ENCODE measurements at places on chromosomes 5 and 9. TPM values are rescaled to one million over a fixed set of nuclear protein-coding genes. Genes with fewer than 3 reads are reported as not detected.

ANKRD18A gene
- 12.2 TPM for total RNA-seq

- no peak for DNase-seq
Measured at GRCh38 chr5:178371362-178372111, 138.9 kb upstream of the PHYKPL start.

- no peak for DNase-seq
Measured at GRCh38 chr5:62650197-62650596, 71.6 kb downstream of the LRRC70 start.

UBE2QL1 gene
- total RNA-seq, result 2.7 TPM

GRCh38 chr5:170603578-170604565 is 100.1 kb downstream of the KCNIP1 start:
- peak; percentile 57 for DNase-seq

CD14 gene
- total RNA-seq, result 18.5 TPM

GRCh38 chr5:172370648-172371545 is 83.4 kb downstream of the SH3PXD2B start:
- DNase-seq, result no peak

DNA sequence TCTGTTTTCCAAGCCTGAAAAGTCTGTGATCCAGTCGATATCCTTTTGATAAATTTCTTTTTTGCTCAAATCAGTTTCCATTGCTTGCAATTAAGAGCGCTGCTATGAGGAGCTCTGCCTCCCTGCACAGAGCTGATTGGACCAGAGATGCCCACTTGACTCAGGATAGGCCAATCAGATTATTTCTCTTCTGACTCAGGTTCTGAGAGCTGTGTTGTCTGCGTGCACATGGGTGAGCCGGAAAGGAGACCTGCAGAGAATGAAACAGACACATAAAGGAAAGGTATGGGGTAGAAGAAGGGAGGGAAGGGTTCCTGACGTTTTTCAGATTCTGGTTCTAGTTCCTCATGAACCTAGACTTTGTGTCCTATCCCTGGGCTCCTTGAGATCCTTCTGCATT is 15.8 kb upstream of the FABP6 start:
- peak; percentile 16 for DNase-seq

DNA sequence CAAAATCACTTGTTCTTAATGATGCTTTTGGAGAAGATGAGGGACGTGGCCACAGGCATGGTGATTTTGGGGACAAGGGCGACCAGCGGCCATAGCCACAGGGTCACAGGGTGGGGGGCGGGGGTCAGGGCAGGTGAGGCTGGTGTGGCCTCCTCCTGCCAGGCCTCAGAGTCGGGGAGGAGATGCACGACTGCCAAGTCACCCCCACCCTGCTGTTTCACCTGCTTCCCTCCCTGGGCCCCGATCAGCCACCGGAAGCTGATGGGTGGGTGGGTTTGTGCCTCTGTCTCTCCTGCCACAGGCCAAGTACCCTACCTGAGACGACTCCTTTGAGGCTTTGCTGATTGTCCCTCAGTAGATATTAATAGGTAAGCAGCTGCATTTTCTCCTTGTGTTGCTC is 199.3 kb downstream of the PAX5 start:
- no peak for DNase-seq

LECT2 gene
- total RNA-seq, result not detected

CD72 gene
- total RNA-seq, result 1.8 TPM

GPRIN1 gene
- 0.27 TPM for total RNA-seq

ITGA1 gene
- 85.9 TPM for total RNA-seq

ZNF608 gene
- total RNA-seq, result 60.2 TPM

TRIM7 gene
- total RNA-seq, result 12.3 TPM

- DNase-seq, result no peak
Measured at GRCh38 chr5:143376911-143377813, 26.3 kb downstream of the NR3C1 start.

GRCh38 chr5:118249386-118249785 is 739.0 kb downstream of the DTWD2 start:
- no peak for DNase-seq

DNA sequence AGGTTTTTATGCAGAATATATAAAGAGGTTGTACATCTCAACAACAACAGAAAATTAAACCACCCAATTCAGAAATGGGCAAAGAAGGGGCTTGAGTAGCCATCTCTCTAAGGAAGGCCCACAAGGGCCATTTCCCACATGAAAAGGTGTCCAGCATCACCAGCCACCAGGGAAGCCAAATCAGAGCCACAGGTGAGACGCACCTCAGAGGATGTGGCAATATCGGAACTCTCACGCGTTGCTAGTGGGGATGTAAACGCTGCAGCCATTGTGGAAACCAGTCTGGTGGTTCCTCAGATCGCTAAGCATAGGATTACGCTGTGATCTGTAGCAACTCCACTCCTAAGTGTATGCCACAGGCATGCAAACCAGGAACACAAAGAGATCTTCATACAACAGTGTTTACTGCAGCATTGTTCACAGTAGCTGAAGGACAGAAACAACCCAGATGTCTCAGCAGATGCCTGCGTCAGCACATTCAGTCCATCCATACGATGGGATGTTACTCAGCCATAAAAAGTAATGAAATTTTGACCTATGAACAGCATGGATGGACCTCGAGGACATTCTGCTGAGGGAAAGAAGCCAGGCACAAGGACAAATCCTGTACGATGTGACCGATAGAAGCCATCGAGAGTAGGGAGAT is 84.3 kb upstream of the CACNA1B start:
- DNase-seq, result no peak

DNA sequence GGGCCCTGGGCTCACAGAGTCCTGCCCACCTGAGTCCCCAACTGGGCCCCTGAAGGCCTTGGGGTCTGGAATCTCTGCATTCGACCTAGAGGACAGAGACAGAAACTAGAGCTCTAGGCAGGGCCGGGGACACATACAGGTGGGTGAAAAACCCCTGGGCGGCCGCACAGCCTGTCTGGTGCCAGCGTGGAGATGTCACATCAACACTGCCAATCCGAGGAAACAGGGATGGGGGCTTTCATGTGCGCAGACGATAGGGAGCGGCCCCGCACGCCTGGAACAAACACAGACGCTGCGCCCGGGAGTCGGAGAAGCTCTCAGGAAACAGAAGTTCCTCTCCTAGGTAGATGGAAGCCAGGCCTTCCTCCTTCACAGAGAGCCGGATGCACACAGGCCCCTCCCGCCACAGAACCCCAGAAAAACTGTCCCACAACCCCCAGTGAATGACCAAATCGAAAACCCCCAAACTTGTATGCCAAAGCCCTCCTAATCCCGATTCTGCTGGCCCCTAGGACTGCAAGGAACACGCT is 1.8 kb downstream of the GRM6 start:
- DNase-seq, result no peak

SLC1A1 gene
- total RNA-seq, result 48.4 TPM

FOCAD gene
- total RNA-seq, result 90.6 TPM

GRCh38 chr9:130461218-130461630 is 16.5 kb downstream of the ASS1 start:
- peak; percentile 46 for DNase-seq

- no peak for DNase-seq
Measured at GRCh38 chr9:127204771-127205470, 59.7 kb upstream of the GARNL3 start.

GRCh38 chr5:142817949-142818431 is 47.8 kb downstream of the ARHGAP26 start:
- peak; percentile 64 for DNase-seq

GRCh38 chr5:155263381-155263780 is 249.8 kb downstream of the KIF4B start:
- no peak for DNase-seq

- DNase-seq, result no peak
Measured at GRCh38 chr5:74441616-74442015, 198.9 kb downstream of the ENC1 start.

WDR31 gene
- total RNA-seq, result 3.8 TPM

GRCh38 chr9:122642226-122642625 is 15.2 kb downstream of the OR1B1 start:
- DNase-seq, result no peak

DNA sequence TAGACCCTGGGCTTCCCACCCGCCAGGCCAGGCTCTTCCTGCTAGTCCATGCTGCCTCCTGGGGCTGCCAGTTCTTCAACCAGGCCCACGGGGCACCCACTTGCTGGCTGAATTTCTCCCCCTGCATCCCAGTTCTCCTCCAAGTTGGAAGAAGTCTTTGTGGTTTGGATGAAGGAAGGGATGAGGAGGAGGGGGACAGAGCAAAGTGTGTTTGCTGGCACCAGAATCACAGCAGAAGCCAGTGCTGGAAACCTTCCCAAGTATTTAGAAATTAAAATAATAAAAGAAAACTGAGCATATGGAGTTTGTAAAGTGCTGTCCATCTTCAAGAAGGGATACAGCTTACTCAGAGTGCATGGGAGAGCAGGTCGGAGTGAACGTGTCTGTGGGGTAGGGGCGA is 19.4 kb upstream of the UNC5A start:
- DNase-seq, result no peak

FGF10 gene
- 13.5 TPM for total RNA-seq

QRFP gene
- total RNA-seq, result not detected

DNA sequence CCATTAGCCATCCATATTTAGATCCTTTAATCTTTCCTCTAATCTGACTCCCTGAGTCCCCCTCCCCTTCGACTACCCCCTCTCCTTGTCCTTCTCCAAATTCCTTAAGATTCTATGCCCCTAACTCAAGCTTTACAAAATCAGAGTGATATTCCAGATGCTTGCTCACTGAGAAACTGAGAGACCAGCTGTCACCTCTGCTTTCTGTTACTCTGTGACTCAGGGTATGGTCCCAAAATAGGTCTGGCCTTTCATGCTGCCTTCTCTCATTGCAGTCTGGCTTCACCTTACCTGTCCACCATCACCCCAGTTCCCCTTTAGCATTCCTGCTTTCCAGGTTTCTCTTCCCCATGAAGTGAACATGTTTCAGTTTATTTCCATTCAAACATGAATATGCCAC is 383.3 kb upstream of the SLC30A5 start:
- no peak for DNase-seq

GRCh38 chr5:158898185-158899177 is 201.2 kb downstream of the EBF1 start:
- no peak for DNase-seq

- no peak for DNase-seq
Measured at GRCh38 chr5:164153469-164154172, 648.2 kb downstream of the MAT2B start.

GRCh38 chr5:150632305-150633160 is 7.9 kb upstream of the SYNPO start:
- no peak for DNase-seq

CDH10 gene
- total RNA-seq, result not detected

GCNT1 gene
- total RNA-seq, result 340 TPM

DNA sequence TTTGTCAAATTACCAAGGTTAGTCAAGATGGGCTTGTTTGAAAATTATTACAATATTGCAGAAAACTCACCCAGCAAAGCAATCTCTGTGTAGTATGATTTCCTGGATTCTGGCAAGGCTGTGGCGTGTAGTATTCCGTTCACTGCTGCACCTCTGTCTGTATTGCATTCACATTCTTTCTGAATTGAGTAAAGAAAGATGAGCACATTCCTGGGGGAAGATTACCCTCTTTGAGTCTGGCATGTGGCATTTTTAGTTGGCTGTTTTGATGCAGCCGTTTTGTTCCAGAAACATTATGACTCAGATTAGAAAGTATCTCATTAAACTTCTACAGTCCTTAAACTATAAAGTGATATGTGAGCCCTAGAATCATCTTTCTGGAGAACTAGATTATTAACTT is 197.7 kb downstream of the TENT4A start:
- DNase-seq, result no peak

- DNase-seq, result no peak
Measured at GRCh38 chr5:177431317-177432142, 5.1 kb downstream of the GRK6 start.

JAK2 gene
- 17.8 TPM for total RNA-seq

PCDHGC5 gene
- total RNA-seq, result 2.0 TPM

All from thyroid gland (tissue), 4 donors.